ENCODE measurements at places on chromosomes 7 and 10. TPM values are rescaled to one million over a fixed set of nuclear protein-coding genes. Genes with fewer than 3 reads are reported as not detected.

DNA sequence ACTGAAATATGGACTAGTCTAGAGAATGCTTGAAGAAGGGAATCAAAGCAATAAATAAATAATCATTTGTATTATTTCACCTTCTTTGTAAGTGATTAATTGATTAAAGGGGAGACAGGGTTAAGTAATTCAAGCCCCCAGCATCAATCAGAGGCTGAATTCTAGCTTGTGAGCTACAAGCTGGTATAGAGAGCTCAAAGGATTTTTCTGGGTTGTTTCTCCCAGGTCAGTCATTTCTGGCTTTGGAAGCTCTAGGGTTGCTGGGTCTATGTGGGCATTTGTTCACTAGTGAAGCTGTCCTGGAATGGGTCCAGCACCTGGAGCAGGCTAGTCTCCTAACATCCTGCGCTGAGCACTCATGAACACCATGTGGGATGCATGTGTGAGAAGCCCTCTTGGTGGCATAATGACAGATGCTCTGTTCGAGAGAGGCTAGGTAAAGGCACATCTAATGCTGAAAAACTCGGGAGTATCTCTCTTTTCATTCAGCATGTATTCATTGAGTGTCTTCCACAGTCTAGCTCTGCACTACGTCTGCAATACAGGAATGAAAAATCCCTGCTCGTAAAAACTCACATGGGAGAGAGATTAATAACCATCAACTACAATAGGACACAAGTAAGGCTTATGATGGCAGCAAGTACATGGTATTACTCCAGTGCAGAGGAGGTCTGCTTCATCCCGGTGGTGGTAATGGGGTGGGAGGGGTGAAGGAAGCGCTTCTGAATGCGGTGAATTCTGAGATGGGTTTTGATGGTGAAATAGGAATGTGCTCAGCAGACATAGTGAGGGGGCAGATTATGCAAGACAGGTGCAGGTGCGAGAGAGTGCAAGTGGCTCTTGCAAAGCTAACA, 68.0 kb upstream of the NRP1 start:
- DNase-seq: no peak

DNA sequence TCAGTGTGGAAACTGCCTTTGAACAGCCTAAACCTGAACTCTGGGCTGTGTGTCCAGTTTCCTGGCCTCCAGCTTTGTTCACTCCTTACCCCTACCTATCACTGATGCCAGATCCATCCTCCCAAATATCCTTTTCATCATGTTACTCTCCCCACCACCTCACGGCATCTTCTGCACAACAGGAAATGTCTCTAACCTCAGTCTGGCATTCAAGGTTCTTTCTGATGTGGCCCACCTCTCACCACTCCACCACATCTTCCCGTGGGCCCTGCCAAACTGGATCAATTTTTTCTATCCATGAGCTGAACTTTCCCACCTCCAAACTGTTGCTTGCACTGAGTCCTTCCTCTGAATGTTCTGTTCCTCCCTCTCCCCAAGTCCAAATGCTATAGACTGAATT, 35.8 kb upstream of the MAP3K8 start:
- DNase-seq: no peak

- no peak for DNase-seq
These were observed 227.8 kb downstream of the CELF2 start for GRCh38 chr10:11245510-11245909.

PON1 gene
- 0.95 TPM for polyA plus RNA-seq

PILRA gene
- polyA plus RNA-seq: 5.2 TPM

CYP3A4 gene
- 0.11 TPM for polyA plus RNA-seq

ST8SIA6 gene
- 0.67 TPM for polyA plus RNA-seq

Data from left renal pelvis (tissue), 4 donors.